ENCODE measurements at places on chromosomes 16 and 17. TPM values are rescaled to one million over a fixed set of nuclear protein-coding genes. Genes with fewer than 3 reads are reported as not detected.

DNA sequence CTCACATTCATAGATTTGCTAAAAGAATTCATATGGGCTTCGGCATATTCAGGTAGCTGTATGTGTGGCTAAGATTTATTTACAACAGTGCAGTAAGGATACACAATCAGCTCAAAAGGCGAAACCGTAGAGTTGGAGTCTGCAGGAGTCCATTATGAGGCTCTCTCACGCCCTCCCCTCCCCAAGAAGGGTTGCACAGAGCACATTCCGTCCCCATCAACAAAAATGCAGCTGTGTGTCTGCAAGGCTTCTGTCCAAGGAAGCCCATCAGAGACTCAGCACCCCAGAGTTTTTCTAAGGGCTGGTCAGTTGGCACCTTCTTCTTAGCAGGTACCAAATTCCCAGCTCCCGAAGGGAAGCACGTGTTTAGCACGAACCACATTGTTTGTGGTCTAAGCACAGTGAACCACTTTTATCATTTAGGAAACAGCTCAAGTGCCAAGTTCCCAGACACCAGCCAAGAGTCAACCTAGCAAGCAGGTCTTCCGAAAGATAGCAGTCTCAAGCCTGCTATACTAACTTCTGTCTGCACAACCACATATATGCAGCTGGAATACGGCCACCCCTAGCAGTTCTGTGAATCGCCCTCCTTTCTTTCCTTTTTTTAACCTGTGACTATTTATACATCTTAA, 28.5 kb upstream of the MEAK7 start:
- DNase-seq, result no peak

GRCh38 chr16:30780549-30780948, 6.5 kb downstream of the ZNF629 start:
- no peak for DNase-seq

Gene ARHGAP44
- not detected for total RNA-seq

Gene MVP
- 123 TPM for total RNA-seq

DNA sequence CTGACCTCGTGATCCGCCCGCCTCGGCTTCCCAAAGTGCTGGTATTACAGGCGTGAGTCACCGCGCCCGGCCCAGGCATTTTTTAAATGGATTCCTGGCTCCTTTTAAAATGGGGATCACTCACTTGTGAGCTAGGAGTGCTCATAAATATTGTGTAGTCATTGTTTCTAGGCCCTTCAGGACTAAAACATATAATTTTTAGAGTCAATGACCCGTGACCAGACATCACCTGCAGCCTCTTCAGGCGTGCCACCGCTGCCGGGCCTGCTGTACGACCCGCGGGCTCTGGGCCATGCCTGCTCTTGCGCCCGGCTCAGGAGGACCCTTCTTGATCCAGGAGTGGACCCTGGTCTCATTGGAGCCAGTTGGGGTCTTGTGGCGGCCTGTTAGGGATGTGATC, 30.8 kb downstream of the EFCAB5 start:
- no peak for DNase-seq
